ENCODE measurements at places on chromosomes 16 and 17.

- DNase-seq, result no peak
These were observed 112.2 kb downstream of the PITPNC1 start for GRCh38 chr17:67489273-67489672.

DNA sequence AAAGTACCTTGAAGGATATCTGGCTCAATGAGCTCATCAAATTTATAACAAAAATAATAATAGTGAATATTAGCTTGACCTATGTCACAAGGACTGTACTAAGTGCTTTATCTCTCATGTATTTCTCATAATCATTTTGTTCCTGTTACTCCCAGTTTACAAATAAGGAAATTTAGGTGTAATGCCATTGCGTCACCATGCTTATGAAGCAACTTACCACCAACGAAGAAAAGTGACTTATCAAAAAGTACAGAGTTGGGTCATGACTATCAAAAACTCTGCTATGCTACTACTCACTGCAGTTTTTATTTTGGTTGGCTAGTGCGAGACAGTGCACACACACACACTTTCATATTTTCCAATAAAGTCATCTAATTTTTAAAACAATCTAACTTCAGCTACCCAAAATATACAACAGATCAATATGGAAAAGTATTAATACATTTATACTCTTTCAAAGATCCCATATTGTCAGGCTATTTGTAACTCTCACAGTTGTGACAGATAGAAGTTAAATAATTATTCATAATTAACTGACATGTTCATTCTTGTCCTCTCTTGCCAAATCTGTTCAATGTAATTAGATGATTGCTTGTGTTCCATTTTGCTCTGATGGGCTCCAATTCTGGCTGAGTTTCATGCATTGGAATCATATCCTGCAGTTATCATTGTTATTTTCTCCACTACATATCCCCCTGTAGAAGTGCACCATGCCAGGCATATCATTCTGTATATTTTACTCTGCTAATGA lies 119.4 kb downstream of the KCNJ2 start:
- DNase-seq, result no peak

DNA sequence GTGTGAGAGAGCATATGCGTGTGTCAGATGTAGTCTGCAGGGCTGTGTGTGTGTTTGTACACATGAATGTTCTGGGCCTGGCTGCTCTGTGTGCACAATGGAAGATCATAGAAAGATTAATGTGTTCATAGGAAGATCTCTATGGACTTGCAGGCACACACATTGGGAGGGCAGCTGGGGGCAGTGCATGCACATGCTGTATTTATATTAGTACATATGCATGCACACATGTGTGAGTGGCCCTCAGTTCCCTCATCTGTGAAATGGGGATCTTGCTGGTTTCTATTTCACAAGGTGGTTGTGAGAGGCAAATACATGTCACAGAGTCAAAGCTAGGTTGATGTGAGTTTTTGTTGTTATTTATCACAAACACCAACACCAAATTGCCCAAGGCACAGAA lies 2.1 kb downstream of the CA7 start:
- DNase-seq, result no peak

- DNase-seq, result no peak
These were observed 21.8 kb downstream of the FBXO39 start for GRCh38 chr17:6797718-6798351.

- DNase-seq, result no peak
These were observed 58.5 kb downstream of the MYH13 start for GRCh38 chr17:10314329-10314728.

GRCh38 chr16:30699615-30700099 lies 686 bp downstream of the SRCAP start:
- no peak for DNase-seq

- DNase-seq, result no peak
These were observed 673 bp upstream of the CHD9 start for GRCh38 chr16:53053967-53054669.

- no peak for DNase-seq
These were observed 38.2 kb downstream of the TK2 start for GRCh38 chr16:66511602-66512271.
